ENCODE measurements at places on chromosomes 4 and X.

DNA sequence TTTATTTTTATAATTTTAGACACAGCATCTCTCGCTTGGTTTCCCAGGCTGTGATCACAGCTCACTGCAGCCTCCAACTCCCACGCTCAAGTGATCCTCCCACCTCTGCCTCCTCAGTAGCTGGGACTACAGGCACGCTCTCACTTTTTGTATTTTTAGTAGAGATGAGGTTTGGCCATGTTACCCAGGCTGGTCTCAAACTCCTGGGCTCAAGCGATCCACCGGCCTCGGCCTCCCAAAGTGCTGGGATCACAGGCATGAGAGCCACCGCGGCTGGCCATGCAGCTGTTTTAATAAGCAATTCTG, 39.1 kb downstream of the DHRSX start:
- no peak for DNase-seq

- DNase-seq = no peak
These were observed 63.7 kb upstream of the FBXW7 start for GRCh38 chr4:152599636-152600035.

DNA sequence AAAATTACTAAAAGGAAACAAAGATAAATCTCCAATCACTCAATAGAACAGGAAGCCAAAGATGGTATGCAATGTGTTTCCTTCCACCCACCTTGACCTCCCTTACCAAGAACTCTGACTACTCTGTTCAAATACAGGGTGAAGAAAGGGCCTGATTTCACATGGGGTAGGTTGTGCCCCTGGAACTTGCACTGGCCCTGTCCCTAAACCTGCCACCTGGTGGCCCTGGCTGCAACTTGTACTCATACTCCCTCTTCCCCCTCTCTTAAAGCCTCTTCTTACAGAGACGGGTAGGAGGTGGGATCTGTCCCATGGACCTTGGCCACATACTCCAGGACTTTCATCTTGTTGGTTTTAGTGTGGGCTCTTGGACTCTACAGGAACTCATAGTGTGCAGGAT, 17.3 kb upstream of the TMEM185A start:
- no peak for DNase-seq

DNA sequence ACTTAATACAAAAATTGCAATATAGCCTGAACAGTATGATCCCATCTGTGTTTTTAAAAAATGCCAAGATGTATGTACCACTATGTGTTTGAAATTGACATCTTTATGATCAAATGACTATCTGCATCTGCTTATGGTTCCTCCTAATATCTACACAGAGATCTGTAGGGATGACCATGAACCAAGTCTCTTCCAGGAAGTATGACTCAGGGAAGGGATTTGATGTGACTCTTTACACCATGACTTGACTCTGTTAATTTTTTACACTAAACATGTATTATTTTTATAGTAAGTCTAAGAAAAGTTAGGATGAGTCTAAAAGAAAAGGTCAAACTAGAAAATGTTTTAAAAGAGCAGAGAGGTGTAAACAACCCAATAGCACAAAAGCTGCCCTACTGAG, 164.0 kb downstream of the SH3KBP1 start:
- DNase-seq = no peak

GRCh38 chr4:164876700-164877324, at the start of gene APELA:
TSS of gene APELA (plus strand) at chr4:164877178. CDS start at chr4:164877332, 154 bp downstream.
- DNase-seq = no peak

- DNase-seq = no peak
These were observed 763.9 kb downstream of the TRAM1L1 start for GRCh38 chr4:116321471-116321870.

DNA sequence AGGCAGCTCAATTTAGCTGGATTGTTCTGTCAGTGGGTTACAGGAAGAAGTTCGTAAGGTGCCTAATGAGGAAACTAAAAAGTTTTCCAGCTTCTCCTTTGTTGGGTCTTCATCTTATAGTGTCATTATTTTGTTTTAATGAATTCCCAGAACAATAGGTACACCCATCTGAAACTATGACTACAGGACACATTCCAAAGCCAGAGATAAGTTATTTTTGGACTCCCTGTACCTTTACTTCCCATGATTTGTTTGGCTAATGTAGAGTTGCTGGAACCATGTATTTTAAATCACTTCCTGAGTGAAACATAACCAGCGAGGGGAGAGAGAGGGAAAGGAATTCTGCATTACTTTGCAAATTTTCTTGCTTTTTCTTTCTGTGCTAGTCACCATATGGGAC, 114.0 kb downstream of the CLCN5 start:
- DNase-seq = no peak
